ENCODE measurements at places on chromosomes 12 and 14.

DNA sequence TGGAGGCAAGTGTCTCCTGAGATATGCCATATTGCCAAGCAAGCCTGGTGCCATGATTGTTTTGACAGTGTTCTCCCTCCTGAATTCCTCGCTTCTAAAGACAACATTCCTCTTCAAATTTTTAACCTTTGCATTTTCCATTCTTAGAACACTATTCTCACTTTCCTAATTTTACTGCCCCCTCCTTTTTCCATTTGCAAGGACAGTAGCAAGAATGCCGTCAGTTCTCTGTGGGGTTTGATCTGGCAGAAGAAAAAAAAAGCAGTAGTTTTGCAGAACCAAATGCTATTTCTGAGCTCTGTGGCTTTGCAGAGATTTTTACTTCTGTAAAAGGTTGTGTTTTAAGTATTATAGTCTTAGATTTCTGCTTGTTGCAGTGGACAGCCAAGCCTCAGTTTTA lies 295.2 kb downstream of the NUAK1 start:
- no peak for DNase-seq

DNA sequence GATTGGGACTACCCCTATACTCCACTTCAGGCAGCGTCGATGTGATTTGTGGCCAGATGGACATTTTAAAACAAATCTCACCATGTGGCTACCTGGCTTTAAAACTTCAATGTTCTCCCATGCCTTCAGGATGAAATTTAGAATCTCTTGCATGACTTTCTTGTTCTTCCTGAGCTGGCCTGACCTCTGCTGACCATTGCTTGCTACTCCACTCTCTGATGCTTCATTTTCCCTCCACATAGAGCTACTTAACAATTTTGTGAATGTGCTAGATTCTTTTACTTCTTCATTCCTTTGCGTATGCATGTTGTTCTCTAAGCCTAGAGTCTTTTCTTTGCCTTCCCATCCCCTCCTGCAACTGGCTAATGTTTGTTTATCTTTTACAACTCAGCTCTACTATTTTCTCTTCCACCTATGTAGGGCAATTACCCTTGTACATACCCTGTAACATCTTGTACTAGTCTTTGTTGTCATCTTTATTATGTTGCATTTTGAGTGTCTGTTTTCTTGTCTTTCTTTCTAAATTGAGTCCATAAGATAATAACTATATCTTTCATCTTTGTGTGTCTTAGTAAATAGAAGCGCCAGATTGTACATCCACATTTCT lies 41.2 kb downstream of the YLPM1 start:
- no peak for DNase-seq

- DNase-seq: no peak
These were observed 132.3 kb downstream of the CCDC59 start for GRCh38 chr12:82225871-82226270.

DNA sequence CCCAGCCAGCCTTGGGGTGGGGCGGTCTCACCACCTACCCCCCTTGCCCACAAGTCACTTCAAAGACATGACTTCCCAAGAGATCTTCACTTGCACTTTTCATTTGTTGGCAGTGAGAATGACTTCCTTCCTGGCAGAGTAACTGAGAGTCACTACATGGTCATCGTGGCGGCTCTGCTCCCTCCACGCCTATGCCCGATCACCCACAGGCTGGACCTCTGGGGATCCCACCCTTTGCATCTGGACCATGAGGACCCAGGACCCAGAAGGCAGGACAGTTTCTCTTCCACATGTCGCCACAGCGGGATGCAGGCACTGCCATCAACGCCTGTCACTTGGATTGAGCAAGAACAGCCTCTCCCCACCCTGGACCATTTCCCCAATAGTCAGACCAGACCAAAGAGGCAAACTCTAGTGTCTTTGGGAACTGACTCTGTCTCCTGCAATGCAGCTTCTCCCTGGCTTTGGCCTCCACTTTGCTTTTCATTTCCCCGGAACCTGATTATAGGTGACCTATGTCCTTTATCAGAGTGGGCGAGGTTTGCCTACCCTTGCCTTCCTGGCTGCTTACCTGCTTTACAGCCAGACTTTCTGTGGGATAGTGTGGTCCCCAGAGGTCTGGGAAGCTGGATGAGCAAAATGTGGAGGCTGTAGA lies 3.6 kb downstream of the VDR start:
- no peak for DNase-seq

DNA sequence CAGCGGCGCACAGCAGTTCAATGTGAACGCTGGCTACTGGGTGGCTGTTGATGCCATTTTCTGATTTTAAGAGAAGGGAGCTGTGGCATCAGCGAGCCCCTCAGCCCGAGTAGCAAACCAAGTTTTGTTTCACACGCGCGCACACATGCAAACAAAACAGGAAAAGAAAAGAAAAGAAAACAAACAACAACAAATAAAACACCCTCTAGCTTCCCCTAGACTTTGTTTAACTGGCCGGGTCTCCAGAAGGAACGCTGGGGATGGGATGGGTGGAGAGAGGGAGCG lies 540 bp downstream of the PAX9 start:
- DNase-seq: no peak

DNA sequence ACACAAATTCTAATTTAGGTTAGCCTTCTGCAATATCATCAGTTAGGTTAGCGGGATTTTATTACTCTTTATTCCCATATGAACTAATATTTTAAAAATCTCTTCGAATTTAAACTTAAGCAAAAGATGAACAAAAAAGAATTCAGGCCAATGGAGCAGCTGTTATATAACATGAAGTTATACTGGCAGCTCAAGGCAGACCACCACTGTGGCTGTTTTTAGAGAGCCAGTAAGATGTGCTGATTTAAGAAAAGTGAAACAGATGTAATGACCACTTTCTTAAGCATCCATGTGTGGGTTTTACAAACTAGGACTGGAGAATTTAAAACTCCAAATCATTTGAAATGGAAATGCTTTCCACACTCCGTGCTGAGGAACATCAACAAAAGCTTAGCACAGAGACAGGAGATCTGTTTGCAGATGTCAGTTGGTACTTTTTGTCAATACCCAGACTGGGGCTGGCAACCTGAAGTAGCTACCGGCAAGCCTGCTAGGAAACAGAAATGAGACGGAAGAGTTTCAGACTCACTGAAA lies 164.9 kb downstream of the TTC7B start:
- no peak for DNase-seq

- DNase-seq: no peak
These were observed 89.0 kb upstream of the BCL11B start for GRCh38 chr14:99360774-99361595.

DNA sequence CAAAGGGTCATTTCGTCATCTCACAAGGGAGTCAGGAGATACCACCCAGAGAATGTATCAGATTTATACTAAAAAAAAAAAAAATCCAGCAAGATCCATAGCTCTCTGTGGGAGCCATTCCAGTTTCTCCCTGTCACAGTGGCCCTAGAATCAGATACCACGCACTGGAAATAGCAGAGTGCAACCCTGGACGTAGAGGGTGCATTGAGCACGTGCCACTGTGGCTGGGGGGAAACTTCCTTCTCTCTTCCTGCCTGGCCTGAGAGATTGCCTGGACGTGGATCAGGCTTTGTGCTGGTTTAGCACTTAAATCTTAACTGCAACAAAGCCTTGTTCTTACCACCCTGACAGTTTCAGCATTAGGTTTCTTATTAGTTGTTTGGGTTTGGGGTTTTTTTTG lies 124.3 kb downstream of the FBXL14 start:
- DNase-seq: no peak

GRCh38 chr14:98428483-98428994 lies 843.5 kb downstream of the BCL11B start:
- no peak for DNase-seq

GRCh38 chr12:107007411-107007810 lies 20.5 kb upstream of the MTERF2 start:
- DNase-seq: no peak

- DNase-seq: no peak
These were observed 2.5 kb upstream of the SNX6 start for GRCh38 chr14:34632411-34632978.

DNA sequence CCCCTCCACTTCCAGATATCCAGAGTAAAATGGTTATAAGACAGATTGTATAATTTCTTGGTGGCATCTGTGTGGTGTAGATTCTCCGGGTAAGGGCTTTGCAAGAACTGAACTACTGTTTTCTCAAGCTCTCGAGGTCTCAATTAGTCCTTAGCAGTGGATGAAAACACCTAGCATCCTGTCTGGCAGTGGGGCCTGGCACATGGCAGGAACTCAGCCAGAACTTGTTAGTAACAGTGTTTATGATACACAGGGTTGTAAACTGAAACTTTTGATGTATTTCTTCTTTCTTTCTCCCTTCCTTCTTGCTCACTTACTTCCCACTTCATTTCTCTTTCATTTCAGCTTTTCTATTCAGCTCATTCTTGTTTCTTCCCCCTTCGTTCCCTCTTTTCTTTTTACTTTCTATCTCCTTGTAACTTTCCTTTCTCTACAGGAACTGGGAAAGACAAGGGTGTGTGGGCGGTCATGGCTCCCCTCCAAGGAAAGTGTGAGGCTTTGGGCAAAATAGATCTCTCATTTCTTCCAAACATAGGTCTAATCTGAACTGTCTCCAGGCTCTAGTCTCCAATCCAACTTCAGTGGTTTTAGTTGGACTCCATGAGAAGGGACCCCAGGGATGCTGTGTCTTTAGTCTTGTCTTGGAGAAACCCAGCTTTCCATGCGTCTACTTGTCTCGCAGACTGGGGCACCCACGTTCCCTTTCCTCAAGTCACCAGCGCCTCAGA lies 159.7 kb downstream of the PAH start:
- DNase-seq: no peak

DNA sequence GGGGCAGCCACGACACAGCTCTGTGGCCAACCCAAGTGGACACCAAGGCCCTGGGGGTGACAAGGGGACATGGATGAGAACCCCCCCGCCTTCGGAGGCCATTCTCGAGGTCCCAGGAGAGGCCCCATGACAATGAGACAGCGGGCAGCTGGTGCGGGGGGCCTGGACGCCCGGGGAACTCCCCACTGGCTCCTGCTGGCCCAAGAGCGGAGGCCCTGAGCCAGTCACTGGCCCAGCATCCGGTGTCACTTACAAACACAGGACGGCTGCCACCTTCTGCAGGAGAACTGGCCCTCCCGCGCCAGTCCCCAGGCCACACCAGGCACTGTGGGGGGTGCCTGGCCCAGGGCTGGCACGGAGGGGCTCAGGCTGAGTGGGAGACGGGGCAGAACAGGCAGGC lies 51.4 kb downstream of the NCOR2 start:
- no peak for DNase-seq

DNA sequence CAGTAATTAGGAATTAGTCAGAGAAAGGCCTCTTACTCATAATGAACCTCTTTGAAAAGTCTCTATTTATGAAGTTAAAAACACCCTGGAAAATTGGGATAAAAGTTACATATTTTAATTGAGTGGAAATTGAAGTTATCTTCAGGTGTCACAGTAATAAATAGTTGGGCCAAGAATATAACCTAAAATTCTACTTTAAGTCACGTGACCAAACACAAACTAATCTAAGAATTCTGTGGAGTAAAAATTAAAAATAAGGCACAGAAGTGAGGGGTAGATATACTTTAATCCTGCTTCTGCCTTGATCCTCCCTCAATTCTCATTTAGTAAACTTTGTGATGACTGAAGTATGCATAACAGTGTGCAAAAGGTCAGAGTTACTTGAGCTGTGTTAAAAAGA lies 226.4 kb downstream of the NAV3 start:
- no peak for DNase-seq

DNA sequence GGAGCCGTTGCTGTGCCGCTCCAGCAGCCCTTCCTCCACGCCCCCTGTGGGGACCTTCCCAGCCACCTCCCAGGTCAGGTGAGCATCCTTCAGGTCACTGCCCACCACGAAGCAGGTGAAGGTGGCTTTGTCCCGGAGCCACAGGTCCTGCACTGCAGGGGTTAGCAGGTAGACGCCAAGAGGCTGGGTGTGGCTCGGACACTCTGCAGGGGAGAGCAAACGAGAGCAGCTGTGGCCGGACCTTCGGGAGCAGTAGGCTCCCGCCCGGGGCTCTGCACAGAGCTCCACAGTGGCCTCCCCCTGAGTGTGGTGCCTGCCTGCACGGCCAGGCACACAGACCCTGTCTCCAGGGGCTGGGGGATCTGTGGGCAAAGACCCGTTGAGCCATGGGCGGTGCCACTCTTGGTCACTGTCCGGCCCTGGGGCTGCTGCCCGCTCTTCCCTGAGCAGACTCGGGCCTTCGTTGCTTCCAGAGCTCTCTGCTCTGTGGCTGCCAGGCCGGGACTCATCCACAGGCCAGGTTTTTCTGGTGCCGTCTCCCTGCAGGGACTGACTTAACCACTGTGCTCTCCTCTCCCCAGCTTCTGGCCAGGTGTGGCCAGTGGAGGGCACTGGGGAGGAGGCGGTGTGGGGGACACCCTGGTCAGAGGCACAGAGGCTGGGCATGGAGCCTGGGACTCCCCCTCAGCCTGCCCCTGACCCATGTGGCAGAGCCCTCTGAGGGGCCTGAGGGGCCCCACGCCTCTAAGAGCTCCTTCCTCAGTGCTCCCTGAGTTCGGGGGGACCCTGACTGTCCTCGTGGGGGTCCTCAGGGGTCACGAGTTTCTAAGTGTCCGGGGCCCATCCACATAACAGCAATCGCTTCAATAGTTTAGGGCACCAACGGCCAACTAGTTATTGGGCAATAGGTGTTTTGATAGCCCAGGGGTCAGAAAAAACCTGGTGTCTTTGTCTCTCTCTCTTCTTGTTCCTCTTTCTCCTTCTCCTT lies 314.9 kb downstream of the TMEM121 start:
- no peak for DNase-seq

- no peak for DNase-seq
These were observed 165.8 kb downstream of the CALM1 start for GRCh38 chr14:90562652-90563051.

DNA sequence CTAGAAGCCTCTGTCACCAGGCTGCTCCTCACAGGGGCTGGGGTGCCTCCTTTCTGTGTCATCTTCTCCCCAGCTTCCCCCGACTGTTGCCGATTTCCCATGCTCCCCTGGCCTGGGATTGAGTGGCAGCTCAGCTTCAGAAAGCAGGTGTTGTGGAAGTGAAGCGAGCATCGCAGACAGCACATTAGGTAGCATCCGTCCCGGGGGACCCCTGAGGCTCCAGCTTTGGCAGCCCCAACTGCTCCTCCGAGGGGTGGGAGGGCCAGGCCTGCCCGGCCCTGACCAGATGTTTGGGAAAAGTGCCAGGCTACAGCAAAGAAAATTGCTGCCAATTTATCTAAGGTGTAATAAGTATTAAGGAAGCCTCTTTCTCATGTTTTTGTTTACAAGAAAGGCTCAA lies 1045.6 kb downstream of the BCL11B start:
- no peak for DNase-seq

DNA sequence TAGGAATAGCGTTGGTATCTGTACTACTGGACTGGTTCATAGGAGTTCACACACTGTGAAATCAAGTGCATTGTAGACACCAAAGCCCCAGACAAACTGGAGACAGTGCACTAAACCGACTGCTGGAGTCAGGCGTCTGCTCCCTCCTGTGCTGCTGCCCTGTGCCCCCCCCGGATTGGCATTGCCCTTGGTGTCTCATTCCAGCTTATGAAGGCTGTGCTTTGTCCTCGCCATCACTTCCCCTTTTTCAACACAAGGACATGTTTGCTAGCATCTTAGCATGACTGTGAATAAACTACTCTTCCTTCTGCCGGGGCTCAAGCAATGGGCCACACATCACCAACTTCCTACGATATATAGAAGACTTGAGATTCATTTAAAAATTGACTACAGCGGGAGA lies 84.0 kb downstream of the TMCC3 start:
- no peak for DNase-seq
